ENCODE measurements at places on chromosomes 16 and 17. TPM values are rescaled to one million over a fixed set of nuclear protein-coding genes. Genes with fewer than 3 reads are reported as not detected.

The RBFOX1 gene
- 1.4 TPM for total RNA-seq

The CDRT15 gene
- total RNA-seq: not detected

The MPO gene
- total RNA-seq: not detected

The ZSWIM7 gene
- 39.0 TPM for total RNA-seq

The TAC4 gene
- total RNA-seq: not detected

The CCL5 gene
- not detected for total RNA-seq

The CNGB1 gene
- 0.21 TPM for total RNA-seq

The NTN1 gene
- 10.1 TPM for total RNA-seq

The CSH2 gene
- total RNA-seq: not detected

GRCh38 chr17:27965224-27965623 is 72.1 kb upstream of the LYRM9 start:
- H3K4me1 ChIP-seq: peaks cover 5% of the 10 kb centered on the region
- peaks cover 10% of the 10 kb centered on the region for H3K27me3 ChIP-seq
- no peaks in the 10 kb centered on the region for H3K36me3 ChIP-seq
- no peak for DNase-seq
- H3K27ac ChIP-seq: no peak overlapping the region
- no peak overlapping the region for H3K4me3 ChIP-seq

DNA sequence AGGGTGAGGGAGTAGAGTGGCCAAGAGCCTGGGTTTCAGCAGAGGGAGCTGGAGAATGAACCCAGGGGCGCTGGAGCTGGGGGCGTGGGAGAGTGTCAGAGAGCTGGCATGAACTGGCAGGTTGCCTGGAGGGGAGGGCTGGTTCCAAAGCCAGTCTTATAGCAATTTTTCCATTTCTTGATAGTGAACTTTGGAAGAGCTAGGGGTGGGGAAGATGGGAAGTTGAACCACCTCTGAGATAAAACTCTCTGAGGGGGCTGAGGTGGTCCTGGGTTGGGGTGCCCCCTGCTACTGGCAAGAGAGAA is 36.9 kb downstream of the ADGRG5 start:
- H3K27ac ChIP-seq: no peak overlapping the region
- DNase-seq: no peak
- H3K4me1 ChIP-seq: peaks cover 9% of the 10 kb centered on the region
- H3K27me3 ChIP-seq: peaks cover 15% of the 10 kb centered on the region

GRCh38 chr17:6755281-6755680 is 565 bp upstream of the XAF1 start:
- H3K4me1 ChIP-seq: peaks cover 26% of the 10 kb centered on the region
- peaks cover 3% of the 10 kb centered on the region for H3K27me3 ChIP-seq
- H3K4me3 ChIP-seq: no peak overlapping the region
- H3K36me3 ChIP-seq: no peaks in the 10 kb centered on the region
- DNase-seq: no peak

GRCh38 chr17:11816409-11816808 is 180.9 kb downstream of the ZNF18 start:
- no peaks in the 10 kb centered on the region for H3K36me3 ChIP-seq
- no peaks in the 10 kb centered on the region for H3K27me3 ChIP-seq
- no peaks in the 10 kb centered on the region for H3K4me1 ChIP-seq
- no peak overlapping the region for H3K27ac ChIP-seq

DNA sequence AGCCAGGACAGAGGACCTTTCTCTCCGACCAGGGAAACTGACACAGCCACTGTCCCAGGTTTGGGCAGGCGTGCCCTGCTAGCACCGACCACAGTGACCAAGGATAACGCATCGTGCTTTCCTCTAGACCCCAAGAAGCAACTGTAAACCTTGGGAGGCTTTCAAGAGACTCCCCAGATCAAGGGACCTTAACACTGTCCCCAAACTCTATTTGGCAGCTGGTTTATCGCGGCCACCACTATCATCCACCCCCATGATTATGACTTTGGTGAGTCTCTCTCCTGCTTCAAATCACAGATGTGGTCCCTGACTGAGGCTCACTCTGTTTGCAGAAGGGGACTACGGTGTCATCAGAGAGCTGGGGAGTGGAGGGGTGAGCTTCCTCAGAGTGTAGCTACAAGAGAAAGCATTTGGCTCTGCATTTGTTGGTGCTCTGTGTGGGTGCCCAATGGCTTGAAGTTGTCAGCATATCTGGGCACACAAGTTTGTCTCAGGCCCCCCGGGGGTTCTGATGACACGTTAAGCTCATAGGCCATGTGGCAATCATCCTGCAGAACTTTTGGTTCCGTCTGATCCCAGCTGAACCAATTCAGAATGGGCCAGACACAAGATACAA is 408.0 kb downstream of the SLC39A11 start:
- no peaks in the 10 kb centered on the region for H3K36me3 ChIP-seq
- H3K27me3 ChIP-seq: no peaks in the 10 kb centered on the region
- DNase-seq: no peak

DNA sequence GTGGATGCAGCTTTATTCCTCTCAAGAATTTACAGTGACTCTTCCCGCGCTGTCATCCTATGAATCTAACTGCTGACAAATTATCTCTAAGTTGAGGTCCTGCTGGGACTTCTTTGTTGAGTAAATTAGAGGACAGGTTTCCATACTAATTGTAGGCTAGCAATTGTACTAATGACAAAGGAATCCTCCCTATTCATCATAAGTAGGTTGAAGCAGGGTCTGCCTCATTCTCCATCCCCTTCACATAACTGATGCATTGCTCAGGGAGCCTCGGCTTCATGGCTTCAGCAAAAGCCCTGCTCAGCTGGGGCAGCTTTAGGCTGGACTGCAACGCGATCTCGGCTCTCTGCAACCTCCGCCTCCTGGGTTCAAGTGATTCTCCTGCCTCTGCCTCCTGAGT is 83.1 kb upstream of the IRX6 start:
- no peaks in the 10 kb centered on the region for H3K4me1 ChIP-seq
- DNase-seq: no peak
- no peak overlapping the region for H3K4me3 ChIP-seq
- H3K36me3 ChIP-seq: no peaks in the 10 kb centered on the region
- H3K27ac ChIP-seq: no peak overlapping the region

GRCh38 chr17:17526369-17526768 is 30.2 kb upstream of the RASD1 start:
- H3K27me3 ChIP-seq: no peaks in the 10 kb centered on the region
- no peak for DNase-seq
- H3K36me3 ChIP-seq: no peaks in the 10 kb centered on the region
- no peak overlapping the region for H3K4me3 ChIP-seq

DNA sequence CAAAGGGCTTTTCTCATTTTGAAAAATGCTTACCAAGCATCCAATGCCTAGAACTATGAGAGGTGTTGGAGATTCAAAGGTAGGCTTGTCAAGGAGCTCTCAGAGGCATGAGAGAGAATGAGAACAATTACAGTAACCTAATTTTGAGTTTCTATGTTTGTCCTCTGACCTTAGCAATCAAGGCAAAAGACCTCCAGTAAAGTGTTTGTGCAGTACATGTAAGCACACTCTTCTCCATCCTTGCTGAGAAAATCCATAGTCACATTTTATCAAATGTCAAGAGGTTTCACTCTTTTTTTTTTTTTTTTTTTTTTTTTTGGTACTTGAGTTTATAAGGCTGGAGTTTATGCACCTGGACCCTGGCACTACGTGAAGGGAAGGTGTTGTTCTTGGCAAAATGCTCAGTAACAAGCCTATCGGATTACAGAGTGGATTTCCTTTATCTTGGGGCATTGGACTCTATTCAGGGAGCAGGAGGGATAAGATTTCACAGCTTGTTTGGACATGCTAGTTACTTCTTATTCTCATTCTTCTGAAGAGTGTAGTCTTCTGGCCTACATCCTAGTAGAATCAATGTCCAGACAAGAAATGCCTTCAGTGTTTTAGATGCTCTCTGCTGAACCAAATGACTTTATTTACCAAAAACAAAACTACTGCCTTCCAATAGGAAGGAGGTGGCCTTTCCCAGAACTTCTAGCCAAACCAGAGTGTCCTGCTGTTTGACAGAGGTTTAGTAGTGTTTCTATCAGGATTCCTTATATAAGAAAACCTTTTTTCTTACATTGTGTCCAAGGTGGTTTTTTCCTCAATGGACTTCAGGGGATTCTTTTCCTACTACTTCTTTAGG is 21.9 kb downstream of the KCNJ2 start:
- no peaks in the 10 kb centered on the region for H3K4me1 ChIP-seq
- DNase-seq: no peak
- no peak overlapping the region for H3K4me3 ChIP-seq

DNA sequence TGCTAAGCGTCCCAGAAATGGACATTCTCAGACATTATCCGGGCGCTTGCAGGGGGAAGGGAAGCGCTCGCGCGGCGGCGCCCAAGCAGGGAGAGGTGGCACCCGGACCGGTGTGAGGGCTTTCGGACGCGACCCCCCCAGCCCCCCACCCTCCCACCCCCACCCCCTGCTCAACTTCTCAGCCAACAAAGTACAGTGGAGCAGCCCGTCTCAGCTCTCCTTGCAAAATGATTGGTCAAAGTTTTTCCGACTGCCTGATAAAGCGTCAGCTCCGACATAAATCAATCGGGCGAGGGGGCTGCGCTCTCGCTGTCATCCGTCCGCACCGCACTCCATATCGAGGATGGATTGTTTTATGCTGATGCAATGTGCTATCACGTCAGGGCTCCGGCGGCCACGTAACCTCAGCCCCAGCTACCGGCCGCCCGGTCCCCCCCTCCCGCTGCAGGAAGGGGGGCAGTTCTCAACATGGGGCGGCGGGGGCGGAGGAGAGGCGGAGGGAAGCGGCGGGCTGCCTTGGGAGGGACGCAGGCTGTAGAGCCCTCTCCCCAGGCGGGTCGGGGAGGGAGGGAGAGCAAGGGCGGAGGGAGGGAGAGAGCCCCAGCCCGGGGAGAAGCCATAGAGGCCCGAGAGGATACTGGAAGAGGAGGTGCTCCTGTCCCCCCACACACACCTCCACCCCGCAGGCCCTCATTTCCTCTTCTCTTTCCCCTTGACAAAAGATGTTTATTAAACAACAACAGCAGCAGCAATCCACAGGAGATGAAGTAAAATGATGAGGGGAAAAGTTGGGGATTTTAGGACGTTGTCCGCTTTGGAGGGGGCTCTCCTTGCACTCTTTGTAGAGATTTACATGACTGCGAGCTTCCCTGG is at the start of gene HOXB9:
HOXB9 (minus strand) TSS at position 114 of the 873 bp plus-strand sequence; CDS start at position 25, 89 bp downstream.
- peaks cover 10% of the 10 kb centered on the region for H3K36me3 ChIP-seq
- DNase-seq: no peak
- H3K4me1 ChIP-seq: peaks cover 4% of the 10 kb centered on the region
- H3K27me3 ChIP-seq: peaks cover 99% of the 10 kb centered on the region
- peak within 1 kb of the TSS; percentile 93 for H3K4me3 ChIP-seq

DNA sequence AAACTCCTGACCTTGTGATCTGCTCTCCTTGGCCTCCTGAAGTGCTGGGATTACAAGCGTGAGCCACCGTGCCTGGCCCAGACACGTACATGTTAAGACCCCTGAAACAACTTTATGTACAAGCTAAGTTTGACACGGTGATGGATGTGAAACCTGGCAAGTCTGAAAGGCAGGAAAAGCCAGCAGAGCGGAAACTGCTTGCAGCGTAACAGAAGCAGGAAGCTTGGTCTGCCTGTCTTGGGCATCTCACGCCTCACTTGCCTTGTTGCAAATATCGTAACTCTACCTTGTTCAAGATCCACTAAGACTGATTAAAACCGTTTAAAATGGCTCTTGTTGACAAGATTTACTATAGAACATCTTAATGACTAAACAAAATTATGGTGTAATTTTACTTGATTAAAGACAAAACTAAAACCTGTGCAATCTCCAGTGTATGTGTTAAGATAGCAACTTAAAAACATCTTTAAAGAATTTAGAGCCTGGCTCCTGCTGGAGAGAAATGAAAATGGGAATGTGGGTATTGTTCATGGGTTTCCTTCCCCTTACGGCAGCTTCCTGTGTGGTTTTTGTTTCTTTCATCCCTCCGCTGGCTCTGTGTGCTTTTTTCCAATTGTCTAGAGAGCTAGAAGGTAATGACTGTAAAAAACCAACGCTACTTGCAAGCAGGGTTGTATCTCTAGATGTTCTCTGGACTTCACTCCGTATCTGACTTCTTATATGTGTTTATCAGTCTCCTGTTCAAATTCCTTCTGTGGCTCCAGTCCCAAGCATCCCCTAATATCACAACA is 477.6 kb downstream of the XYLT1 start:
- no peak overlapping the region for H3K4me3 ChIP-seq
- peaks cover 10% of the 10 kb centered on the region for H3K4me1 ChIP-seq
- DNase-seq: no peak

DNA sequence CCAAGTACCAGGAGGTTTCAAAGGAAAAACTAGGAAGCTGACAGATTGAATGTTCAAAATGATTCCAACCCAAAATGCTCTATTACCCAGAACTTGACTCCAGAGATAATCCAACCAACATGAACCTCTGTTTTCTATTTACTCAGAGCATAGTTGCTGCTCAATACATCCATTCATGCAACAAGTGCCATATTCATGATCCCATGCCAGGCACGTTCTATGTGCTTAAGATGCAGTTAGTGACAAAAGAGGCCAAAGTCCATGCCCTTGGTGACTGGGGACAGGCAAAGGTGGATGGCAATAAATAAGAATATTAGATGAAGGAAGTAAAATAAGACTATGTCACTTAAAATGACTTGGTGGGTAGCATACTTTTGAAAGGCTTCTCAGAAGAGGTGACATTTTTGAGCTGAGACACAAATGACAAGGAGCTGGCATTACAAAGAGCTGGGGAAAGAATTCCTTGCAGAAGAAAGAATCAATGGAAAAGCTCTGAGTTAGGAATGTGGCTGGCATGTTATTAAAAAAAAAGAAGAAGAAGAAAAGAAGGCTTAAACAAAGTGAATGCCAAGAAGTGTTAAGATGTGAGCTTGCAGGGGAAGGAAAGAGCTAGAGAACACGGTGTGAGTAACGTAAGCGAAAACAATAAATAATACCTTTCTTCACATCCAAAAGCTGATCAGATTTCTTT is 34.5 kb downstream of the TOX3 start:
- no peak overlapping the region for H3K4me3 ChIP-seq
- H3K27me3 ChIP-seq: no peaks in the 10 kb centered on the region
- no peak overlapping the region for H3K27ac ChIP-seq
- peaks cover 7% of the 10 kb centered on the region for H3K36me3 ChIP-seq
- DNase-seq: no peak

- H3K4me3 ChIP-seq: no peak overlapping the region
- no peak for DNase-seq
- H3K4me1 ChIP-seq: peaks cover 18% of the 10 kb centered on the region
- no peaks in the 10 kb centered on the region for H3K36me3 ChIP-seq
- peaks cover 11% of the 10 kb centered on the region for H3K27me3 ChIP-seq
- no peak overlapping the region for H3K27ac ChIP-seq
Measured at GRCh38 chr16:24135624-24136565, 120.2 kb upstream of the CACNG3 start.

- H3K4me3 ChIP-seq: no peak overlapping the region
- no peak overlapping the region for H3K27ac ChIP-seq
- H3K36me3 ChIP-seq: no peaks in the 10 kb centered on the region
Measured at GRCh38 chr16:56163938-56164337, 27.4 kb upstream of the GNAO1 start.

DNA sequence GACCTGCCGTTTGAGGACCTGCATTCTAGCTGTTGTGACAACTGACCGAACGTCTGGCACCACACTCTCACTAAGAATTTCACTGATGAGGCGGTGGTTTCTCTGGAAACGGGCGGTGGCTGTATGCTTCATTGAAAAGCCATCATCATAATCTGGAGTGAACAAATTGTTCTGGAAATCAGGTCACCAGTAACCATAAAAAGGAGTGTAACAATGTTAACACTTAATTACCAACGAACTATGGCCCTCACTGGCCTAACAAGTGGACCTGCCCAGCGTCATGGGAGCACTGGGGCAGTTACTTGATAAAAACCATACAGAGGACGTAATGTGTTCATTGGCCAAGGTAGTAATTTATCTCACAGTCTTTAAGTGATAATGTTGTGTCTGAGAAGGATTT is 15.4 kb downstream of the SMARCE1 start:
- H3K4me3 ChIP-seq: no peak overlapping the region
- H3K27me3 ChIP-seq: no peaks in the 10 kb centered on the region
- no peak overlapping the region for H3K27ac ChIP-seq
- H3K36me3 ChIP-seq: peaks cover 23% of the 10 kb centered on the region
- peaks cover 9% of the 10 kb centered on the region for H3K4me1 ChIP-seq
